HFFc6 (cell line): ENCODE measurements at places on chromosomes 3 and 15. TPM values are rescaled to one million over a fixed set of nuclear protein-coding genes. Genes with fewer than 3 reads are reported as not detected.

The DISP2 gene
- total RNA-seq = 0.03 and 0.13 TPM in 2 replicates

The LSMEM2 gene
- not detected in 2 replicates for total RNA-seq

The IQCH gene
- total RNA-seq = 1.7 to 2.0 TPM (median 1.9 TPM) in 3 replicates

The OR5K2 gene
- total RNA-seq = not detected in 3 replicates

The ACAN gene
- not detected in 3 replicates for total RNA-seq

The AGTR1 gene
- total RNA-seq = 0.10 TPM in 1 of 3 replicates, not detected in the others

The ARGFX gene
- not detected in 3 replicates for total RNA-seq

The PLA2G4D gene
- not detected in 3 replicates for total RNA-seq

The SLC28A2 gene
- total RNA-seq = not detected in 3 replicates

The LSAMP gene
- not detected in 2 replicates for total RNA-seq

The ACSBG1 gene
- not detected in 3 replicates for total RNA-seq

The DNAJC19 gene
- 37.4 to 43.9 TPM (median 39.2 TPM) in 3 replicates for total RNA-seq

The DAZL gene
- not detected in 3 replicates for total RNA-seq

The FBXO40 gene
- total RNA-seq = not detected in 3 replicates

The GOLGA8O gene
- 0.34 to 0.43 TPM in 2 of 3 replicates, not detected in the other for total RNA-seq

The THOC7 gene
- 62.6 to 77.2 TPM (median 71.1 TPM) in 3 replicates for total RNA-seq

The LMOD3 gene
- total RNA-seq = not detected in 3 replicates

The ESYT3 gene
- total RNA-seq = 0.08 TPM in 1 of 2 replicates, not detected in the other

The TM4SF4 gene
- total RNA-seq = 0.11 to 0.97 TPM (median 0.78 TPM) in 3 replicates

The CCR9 gene
- not detected in 3 replicates for total RNA-seq

The NPAP1 gene
- total RNA-seq = not detected in 3 replicates

The CCDC39 gene
- total RNA-seq = not detected in 3 replicates

The ELL3 gene
- 0.91 and 0.99 TPM in 2 replicates for total RNA-seq

The TGFBR2 gene
- total RNA-seq = 71.6 to 121 TPM (median 98.7 TPM) in 3 replicates

The WNT7A gene
- total RNA-seq = not detected in 3 replicates

The CSPG4 gene
- 76.6 to 96.9 TPM (median 85.0 TPM) in 3 replicates for total RNA-seq
